Thoracic aorta (tissue), 2 donors: ENCODE measurements at places on chromosomes 2 and 18.

DNA sequence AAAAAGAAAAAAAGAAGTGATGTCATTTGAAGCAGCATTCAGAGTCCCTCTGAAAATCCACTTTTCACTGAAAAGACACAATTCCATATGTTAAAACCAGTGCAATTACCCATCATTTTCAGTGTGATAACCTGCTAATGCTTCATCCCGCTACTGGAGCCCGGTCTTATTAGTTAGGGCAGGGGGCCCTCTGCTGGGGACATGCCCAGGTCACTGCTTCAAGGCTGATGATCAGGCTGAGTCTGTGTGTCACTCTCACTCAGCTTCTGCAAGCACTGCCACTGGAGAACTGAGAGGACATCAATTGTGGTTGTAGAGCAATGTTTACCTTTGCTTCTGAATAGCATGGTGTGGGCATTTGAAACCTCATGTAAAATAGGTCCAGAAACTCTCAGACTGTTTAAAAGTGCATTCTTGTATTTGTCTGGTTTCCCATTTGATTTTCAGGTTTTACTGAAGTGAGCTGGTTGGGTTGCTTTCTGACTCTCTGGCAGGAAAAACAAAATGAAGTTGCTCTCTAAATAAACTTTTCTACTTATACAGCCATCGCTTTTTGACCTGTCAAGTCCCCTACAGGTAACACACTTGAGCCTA is 49.2 kb upstream of the NXPH2 start:
- no peak for DNase-seq

GRCh38 chr2:171274757-171275156 is 114.1 kb upstream of the TLK1 start:
- DNase-seq = no peak

DNA sequence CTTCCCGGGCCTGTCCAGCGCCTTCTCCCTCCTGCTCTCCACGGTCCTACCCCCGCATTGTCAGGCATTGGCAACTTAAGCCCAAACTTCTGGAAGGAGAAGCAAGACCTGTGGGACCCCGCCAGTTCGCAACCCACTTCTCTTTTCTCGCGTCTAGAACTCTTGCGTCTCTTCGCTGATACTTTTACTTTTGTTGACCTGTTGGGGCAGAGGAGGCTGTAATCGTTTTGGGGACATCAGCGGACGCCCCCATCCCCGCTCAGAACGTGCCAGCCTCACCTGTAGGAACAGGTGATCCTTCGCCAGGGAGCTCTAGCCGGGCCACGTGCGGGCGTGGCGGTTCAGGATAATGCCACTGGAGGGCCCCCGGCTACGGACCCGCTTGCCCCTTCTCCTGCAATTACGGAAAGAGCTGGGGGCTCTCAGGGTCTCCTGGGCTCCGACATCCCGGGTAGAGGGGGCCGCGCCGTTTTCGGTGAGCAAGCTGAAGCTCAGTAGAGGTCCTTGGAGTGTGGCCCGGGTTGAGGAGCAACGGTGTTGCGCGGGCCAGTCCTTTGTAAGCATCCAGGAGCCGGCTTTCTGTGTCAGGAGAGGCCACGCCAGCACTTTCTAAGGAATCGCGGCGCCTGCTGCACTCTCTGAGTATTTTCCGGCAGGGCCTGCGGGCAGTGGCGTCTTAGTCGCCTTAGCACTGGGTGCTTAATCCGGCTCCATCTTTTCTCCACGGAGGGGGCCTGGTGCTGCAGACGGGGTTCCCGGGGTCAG is 1.6 kb downstream of the MTCL1 start:
- no peak for DNase-seq

- DNase-seq = no peak
These were observed 185.4 kb downstream of the LDLRAD4 start for GRCh38 chr18:13403786-13404549.

GRCh38 chr18:52678034-52678433 is 338.0 kb downstream of the DCC start:
- no peak for DNase-seq

- no peak for DNase-seq
These were observed 69.0 kb downstream of the POLR1A start for GRCh38 chr2:86036669-86037138.

- no peak for DNase-seq
These were observed 67.4 kb downstream of the MOGAT1 start for GRCh38 chr2:222738809-222739208.

DNA sequence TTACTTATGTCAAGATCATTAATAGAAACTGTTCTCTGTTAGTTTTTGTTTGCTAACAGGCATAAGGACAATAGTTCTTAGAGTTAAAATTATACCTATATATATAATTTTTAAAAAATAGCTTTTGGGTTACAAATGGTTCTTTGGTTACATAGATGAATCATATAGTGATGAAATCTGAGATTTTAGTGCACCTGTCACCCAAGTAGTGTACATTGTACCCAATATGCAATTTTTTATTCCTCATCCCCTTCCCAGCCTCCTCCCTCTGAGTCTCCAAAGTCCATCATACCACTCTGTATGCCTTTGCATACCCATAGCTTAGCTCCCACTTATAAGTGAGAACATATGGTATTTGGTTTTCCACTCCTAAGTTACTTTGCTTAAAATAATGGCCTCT is 26.4 kb downstream of the SLC4A1AP start:
- no peak for DNase-seq

DNA sequence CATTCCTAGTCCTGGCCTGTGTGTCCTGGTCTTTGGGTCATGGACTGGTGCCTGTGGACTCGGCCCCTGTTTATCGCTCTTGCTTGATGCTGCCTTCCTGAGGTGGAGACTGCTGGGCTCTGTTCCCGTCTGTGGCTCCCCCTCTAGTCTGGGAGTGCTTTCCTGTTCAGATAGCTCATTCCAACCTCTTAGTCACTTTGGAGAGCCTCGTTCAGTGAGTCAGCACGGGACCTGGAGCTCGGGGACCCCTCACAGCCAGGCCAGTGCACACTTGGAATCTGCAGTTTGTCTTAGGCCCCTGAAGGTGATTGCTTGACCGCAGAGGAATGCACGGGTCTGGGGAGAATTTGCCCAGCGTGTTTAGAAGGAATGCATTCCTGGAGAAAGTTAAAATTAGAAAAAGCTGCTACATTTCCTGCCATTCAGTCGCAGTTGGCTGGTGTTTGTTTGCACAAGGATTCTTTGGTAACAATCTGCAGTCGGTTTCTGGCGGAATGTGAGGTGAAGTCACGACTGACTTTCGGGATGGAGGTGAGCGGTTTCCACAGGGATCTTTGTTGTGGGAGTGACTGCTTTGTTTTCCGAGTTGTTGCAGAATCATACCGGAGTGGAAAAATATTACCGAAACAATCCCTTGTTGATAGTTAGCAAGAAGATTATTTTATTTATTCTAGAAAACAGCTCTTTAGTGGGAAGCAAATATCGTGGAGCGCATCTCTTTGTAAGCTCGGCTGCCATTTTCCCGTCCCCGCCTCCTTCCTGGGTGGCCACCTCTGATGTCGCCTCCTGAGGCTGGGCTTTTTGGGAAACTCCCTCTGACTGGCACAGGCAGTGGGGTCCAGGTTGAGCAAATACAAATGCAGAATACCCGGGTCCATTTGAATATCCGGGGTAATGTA is 29.6 kb downstream of the SH3BP4 start:
- peak; percentile 75 for DNase-seq

DNA sequence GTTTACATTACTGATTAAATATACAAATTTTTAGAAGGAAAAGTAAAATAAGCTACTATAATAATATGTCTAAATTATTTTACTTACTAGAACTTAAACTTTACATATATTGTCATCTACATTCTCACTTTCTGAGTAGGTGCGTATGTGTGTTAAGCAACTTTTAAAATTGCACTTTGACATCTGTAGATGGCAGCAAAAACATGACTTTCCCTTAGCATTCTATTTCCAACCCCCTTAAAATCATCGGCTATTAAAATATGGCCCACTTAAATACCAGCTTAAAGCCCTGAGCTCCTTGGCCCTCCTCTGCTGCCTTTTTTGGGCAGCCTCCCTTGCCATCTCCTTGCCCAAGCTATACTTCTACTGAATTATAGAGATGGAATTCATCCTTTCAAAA is 78.0 kb downstream of the UPP2 start:
- no peak for DNase-seq

DNA sequence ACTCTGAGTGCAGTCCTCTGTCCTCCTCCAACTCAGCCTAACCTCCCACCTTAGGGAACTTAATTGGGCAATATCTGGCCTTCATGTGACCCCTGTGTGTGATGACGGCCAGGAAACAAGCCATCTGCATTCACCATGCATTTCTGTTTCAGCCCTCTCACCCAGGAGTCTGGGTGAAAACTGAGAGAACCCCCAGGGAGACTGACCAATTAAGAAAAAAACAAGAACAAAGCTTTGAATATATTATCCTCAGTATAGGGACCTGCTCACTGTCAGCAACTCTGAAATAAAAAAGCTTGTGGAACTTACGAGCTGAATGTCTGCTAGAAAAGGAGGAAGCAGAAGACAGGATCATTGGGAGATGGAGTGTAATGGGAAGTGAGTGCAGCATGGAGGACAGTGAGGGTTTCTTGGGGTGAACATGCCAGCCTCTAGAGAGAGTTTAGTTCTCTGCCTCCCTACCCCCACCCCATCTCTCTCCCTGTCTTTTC is 9.5 kb downstream of the MAPRE2 start:
- no peak for DNase-seq

DNA sequence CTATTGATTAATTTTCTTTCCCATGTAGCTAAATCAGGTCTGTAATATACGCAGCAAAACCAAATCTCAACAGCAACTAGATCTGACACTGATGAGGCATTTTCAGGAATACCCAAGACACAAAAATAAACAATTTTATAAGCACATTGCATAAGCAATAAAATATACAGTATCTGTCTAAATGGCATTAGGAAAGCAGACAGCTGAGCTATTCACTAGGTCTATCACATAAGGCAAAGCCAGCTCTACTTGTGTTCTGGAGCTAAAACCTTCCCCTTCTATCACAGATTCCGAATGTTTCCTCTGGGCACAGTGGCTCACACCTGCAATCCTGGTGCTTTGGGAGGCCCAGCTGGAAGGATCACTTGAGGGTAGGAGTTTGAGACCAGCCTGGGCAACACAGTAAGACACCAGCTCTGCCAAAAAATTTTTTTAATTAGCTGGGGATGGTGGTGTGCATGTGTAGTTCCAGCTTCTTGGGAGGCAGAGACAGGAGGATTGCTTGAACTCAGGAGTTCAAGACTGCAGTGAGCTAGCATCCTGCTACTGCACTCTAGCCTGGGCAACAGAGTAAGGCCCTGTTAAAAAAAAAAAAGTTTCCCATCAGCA is 21.1 kb downstream of the PTPN2 start:
- DNase-seq = no peak

DNA sequence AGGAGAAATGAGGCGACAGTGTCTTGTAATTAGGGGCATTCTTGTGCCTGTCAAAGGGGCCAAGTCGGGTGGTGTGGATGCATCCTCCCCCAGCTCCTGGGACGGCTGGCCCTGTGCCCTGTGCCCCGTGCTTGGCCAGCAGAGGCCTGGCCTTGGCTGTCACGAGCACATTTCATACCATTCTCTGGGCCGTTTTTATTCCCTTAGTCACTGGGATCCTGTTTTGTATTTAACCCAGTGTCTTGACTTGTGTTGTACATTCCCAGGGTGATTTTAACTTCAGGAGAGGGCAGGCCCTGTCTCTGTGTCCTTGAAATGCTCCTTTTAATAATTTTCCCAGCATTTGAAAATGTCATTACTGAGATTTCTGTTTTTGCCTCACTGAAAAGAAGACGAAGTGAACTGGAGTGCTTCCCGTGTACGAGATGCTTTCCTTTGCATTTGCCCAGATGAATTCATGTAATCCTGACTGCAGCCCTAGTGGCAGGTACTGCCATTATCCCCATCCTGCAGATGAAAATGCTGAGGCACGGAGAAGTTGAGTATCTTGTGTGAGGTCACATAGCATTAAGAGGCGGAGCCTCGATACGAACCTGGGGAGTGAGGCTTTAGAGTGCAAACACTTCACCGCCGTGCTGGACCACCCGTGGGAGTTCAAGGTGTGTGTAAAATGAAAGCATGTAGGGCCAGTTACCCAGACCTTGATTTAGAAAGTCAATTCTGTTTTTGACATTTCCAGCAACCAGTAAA is 57.0 kb downstream of the SH3RF3 start:
- DNase-seq = no peak

DNA sequence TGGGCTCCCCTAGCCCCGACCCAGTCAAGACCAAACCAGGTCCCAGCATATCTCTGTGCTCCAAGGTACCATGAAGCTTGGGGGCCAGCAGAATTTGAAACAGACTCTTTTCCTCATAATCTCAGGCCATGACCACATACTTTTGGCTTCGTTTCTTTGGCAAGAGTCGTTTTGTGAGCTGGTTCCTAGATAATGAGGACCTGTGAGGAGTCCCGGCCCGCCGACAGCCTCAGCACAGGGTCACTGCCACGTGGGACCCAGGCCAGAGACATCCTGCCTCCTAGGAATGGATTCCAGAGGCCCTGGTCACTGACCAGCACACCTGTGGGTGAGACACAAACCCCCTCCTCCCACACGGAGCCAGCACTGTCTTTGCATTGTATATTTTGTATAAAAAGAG is 73.5 kb downstream of the VAPA start:
- no peak for DNase-seq

- no peak for DNase-seq
These were observed 86.5 kb upstream of the SEC11C start for GRCh38 chr18:59052965-59053820.

- no peak for DNase-seq
These were observed 15.4 kb upstream of the ATP6V1B1 start for GRCh38 chr2:70920367-70920715.

- no peak for DNase-seq
These were observed 46.2 kb downstream of the ARHGAP15 start for GRCh38 chr2:143175438-143175837.

DNA sequence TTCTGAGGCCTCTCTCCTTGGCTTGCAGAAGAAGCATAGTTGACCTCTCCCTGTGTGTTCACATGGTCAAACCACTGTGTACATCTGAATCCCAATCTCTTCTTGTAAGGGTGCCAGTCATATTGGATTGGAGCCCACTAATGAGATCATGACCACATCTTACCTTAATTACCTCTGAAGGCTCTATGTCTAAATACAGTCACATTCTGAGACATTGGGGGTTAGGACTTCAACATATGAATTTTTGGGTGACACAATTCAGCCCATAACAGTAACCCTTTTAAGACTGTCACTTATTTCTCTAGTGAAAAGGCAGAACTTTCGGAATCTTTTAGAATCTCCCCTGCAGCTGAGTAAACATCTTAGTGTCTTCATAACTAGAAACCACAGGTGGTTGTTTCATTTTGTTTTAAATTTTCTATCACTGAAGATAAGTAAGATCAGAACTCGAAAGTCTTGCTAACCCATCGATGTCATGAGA is 33.3 kb downstream of the BMP10 start:
- no peak for DNase-seq

- DNase-seq = no peak
These were observed 239.3 kb downstream of the PRKCE start for GRCh38 chr2:45890819-45891218.

- no peak for DNase-seq
These were observed 178.5 kb downstream of the ACTR3 start for GRCh38 chr2:114068438-114068837.

DNA sequence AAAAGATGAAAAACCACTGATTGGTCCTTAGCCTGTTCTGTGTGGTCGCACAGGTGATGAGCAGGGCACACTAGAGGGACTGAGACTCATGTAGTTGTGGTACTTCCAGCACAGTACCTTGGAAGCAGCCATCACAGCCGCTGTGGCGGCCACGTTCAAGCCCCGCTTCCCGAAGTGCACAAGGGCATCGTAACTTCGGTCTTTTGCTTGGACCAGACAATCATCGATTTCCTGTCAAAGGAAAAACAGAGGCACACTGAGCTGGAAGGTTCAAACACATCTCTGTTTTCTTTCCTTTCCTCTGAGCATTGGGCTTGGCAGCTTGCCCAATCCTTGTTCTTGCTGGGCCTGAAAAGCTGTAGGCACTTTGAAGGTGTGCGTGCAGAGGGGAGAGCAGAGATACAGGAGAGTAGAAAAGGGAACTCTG is 52.6 kb downstream of the MRPL35 start:
- DNase-seq = no peak
